ENCODE measurements at places on chromosomes 4 and X.

DNA sequence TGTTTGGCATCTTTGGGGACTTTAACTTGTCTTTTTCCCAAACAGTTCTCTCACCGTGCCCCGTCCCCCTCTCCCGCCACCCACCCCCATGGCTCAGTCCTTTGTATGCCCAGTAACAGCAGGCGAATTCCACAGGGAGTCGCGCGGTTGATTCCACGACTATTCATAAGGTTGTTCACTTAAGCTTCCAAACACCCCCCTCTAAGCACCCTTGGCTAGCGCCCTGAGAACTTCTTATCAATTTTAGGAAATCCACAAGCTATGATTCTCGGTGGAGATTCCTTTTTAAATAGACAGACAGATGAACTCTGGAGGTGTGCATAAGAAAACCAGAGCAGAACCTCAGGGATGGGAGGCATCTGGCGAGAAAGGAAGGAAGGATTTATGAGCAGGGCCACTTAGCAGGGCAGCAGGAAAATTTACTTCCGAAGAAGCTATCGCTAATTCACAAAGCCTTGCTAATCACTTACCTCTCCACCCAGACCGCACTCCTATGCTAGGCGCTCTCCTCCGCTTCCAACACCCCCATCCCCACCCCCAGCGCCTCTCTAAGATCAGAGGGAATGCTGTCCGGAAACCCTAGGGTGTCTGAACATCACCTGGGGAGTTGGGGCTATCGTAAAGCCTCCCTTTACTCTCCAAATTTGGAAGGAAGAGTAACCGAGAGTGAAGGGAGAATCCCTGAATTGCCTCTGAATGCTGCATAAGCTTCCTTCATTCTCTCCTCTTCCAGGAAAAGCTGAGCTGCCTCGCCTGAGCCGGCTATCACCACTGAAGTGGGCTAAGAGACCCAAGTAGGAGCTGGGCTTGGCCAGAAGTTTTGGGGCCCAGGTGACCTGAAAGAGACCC, 1.7 kb downstream of the UNC5C start:
- DNase-seq = no peak

DNA sequence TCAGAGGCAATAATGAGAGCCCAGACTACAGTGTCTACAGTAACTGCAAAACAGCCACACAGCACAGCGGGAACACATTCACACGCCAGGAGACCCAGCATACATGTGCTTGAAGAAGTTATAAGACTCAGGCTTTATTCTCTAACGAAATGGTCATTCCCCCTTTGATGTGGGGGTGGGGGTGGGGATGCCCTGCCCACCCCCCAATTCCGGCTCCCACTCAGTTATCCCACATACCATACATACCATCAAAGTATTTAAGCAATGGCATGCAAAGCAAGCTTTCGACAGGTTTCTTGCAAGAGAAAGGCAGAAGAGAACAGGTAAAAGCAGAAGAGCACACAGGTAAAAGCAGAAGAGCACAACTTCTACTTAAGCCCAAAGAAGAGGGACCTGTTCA, 3.6 kb downstream of the MECP2 start:
- DNase-seq = no peak

- DNase-seq = no peak
Measured at GRCh38 chrX:53089224-53089842, 4.6 kb upstream of the KANTR start.

DNA sequence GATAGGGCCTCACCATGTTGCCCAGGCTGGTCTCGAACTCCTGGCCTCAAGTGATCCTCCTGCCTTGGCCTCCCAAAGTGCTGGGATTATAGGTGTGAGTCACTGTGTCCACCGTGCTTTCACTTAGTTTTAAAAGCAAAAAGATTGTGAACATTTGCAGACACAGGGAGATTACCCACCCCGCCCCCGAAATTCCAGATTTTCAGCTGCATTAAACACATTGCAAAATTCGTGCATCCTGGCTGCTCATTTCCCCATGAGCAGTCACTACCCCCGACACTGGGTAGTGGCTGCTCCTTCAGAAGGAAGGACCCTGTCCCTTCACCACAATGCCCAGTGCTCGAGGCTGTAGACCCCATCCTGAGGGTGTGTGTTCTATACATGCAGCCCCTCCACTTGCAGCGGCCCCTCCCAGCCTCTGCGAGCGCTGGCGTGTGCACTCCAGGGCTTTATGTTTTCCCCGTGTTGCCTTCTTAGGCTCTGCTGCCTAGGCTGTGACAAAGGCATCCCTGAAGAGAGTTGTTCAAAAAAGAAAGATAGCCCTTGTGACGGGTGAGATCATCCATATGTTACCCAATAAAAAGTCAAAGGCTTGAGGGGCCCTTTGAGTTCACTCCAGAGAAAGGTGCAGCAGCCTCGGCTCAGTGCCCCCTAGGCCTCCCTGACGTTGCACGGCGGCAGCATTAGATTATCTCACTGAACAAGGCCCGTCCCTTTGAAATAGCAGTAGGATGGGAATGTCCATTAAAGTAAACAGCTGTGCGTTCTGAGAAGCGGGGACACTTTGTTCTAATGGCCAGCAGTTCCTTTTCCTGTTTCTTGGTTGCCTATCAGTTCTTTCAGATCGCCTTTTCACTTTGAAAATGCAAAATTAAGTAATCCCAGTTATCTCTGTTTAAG, 71.6 kb downstream of the SHROOM2 start:
- no peak for DNase-seq

GRCh38 chrX:106774981-106775380, 27.5 kb upstream of the TBC1D8B start:
- DNase-seq = no peak

DNA sequence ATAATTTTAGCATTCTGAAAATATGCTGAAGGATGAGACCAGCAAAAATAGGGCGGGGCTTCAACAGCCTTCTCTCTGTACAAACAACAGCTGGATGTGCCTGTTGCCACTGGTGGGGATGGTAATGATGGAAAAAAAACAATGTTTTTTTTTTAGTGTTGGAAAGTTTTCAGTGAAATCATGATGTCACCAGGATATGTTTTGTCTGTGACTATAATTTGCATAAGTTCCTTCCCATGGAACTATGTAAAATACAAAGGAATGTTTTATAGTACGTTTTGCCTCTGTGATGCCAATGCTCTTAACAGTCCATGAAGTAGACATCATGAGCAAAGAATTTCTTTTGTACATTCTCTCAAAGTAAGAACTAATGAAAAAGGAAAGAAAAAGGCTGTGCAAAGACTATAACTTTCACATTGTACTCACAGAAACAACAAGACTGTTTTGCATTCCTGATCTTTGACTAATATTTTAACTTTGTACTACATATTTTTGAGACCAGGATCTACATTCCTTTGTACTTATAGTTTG, 589.7 kb downstream of the SPRY1 start:
- DNase-seq = peak; percentile 63

- DNase-seq = no peak
Measured at GRCh38 chrX:9864011-9864410, 77.8 kb downstream of the SHROOM2 start.

DNA sequence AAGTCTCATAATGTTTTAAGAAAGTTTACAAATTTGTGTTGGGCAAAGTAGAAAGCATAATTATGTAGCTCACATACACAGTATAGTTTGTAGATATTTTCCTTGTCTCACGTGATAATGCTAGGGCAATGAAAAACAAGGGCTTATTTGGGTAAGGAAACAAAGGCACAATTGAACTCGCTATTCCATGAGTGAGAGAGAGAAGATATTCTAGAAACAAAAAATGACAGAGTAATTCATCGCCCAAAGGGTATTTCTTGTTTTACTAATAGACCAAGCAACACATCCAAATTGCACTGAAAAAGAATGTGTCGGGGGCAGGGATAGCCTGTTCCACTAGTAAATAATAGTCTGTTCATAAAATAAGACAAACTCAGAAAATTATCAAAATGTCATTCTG, 3.6 kb upstream of the ASB11 start:
- DNase-seq = no peak

DNA sequence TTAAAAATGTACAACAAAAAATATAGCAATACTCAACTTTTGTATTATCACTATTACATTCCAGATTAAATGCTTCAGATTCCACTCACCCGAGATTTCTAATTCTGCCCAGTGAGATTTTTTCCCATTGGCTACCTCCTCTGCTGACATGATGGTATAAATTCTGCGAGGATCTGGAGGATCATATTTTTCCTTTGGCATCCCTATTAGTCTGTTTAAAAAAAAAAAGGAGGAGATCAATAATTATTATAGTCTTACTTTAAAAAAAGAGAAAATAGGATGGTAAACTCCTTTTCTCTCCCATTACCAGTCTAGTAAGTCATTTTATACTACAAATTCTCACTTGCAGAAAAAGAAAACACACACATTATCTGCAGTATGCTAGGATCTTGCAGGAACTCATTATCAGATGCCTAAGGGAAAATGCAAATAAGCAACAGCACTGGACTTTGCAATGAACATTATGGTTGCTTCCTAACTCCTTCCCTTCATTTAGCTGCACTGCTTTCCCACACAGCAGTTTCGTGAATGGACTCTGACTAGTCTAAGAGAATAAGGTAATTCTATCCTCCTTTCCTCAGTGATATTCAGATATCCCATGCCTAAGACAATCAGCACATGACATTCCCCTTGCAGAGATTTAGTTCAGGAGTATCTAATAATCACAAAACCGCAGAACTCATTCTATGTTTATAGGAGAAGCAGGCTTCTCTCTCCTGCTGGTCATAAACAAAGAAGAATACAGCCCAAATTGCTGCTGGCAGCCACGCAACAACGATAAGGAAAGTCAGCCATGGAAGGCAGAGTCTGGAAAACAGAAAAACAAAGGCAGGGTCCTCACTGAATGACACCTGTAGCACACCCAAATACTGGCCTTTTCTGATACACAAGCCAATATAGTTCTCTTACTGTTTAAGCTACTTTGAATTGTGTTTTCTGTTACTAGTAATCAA, 42.7 kb downstream of the CNOT6L start:
- DNase-seq = no peak

DNA sequence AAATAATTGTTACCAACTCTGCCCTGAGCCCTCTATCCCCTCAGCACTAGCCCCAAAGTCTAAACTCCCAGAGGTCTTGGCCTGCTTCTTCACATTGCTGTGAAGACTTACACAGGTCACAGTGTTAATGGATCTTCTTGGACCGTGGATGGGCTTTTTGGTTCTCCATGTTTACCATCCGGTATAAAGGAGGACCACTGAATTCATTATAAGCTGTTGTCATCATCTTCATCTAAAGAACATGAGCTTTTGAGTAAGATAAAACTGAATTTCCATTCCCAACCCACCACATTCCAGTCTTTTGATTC, 8.5 kb downstream of the NUDT11 start:
- DNase-seq = no peak

DNA sequence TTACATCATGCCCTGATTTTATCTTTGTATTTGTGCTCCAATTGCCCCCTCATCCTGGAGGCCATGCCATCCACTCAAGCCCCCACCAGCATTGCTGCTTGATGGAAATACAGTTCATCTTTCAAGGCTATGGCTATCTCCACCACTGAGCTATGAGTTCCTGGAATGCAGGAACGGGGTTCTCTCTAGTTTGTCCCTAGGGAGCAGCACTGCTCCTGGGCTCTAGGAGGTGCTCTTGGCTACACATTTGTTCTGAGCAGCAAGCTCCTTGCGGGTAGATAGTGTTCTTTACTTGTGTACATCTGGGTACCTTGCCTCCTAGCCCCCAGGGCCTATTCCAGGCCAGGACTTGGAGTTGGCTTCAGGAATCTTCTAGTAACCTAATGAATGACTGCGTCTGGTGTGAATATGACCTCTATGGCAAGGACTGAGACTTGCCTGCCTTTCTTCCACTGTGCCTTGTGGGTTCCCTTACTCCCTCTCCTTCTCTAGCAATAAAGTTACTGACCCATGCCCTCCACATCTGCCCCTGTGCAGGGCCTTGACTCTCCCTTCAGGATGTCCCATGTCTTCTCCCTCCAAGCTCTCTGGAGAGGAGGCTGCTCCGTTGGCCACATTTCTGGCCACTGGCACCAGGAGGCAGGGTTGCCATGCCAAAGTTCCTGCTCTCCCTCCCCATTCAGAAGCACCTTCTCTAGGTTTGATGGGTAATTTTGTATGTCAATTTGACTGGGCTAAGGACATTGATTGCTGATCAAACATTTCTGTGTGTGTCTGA, 7.6 kb downstream of the CITED1 start:
- DNase-seq = no peak

GRCh38 chrX:23373129-23373804, 38.6 kb downstream of the PTCHD1 start:
- no peak for DNase-seq

- no peak for DNase-seq
Measured at GRCh38 chrX:133980406-133980805, 5.0 kb downstream of the GPC3 start.

- DNase-seq = no peak
Measured at GRCh38 chr4:2093265-2093664, 34.1 kb downstream of the NAT8L start.

DNA sequence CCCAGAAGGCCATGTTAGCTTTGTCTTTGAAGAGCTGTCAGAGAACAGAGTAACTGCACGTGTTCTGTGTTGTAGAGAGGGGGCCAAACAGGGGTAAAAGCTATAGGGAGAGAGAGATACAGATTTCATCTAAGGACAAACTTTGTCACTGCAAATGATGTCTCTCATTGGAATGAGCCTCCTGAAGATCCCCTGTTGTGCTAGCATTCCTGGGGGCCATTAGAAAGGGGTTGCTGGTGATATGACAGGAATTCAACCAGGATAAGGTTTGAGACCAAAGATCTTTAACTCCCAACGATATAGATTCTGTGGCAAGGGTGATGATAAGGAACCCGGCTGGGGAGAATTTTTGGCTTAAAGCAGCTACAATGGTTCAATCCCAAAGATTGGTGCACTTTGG, 16.8 kb downstream of the MID1 start:
- no peak for DNase-seq
